IPS DF 19.7 (cell line): ENCODE measurements at places on chromosomes 5 and 9.

DNA sequence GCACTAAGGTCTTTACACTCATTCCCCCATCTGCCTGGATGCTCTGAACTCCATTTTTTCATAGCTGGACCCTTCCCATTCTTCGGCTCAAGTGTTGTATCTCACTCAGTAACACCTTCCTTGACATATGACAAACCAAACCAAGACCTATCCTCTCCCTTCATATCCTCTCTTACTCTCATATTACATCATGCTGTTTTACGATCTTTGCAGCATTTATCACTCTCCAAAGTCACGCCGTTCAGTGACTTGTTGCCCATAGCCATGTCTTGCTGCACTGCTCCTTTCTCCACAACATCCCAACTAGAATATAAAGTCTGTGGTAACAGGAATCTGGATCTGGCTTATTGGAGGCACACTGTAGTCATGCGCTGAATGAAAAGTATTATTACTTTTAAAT is 923.6 kb upstream of the DMAC1 start:
- no peak for DNase-seq

DNA sequence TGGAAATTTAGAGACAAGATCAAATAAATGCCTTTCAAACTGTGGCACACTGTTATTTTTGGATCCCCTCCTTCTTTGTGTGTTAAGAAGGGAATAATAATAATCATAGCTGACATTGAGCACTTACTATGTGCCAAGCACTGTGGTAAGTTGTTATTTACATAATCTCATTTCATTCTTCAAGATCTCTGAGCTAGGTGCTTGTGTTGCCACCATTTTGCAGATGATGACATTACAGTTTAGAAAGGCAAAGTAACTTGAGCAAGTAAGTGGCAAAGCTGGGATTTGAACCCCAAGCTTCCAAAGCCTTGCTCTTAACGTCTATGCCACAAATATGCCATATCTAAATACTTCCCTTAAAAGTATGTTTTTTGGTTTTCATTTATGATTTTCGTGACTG is 121.8 kb upstream of the TMEM161B start:
- DNase-seq: no peak

DNA sequence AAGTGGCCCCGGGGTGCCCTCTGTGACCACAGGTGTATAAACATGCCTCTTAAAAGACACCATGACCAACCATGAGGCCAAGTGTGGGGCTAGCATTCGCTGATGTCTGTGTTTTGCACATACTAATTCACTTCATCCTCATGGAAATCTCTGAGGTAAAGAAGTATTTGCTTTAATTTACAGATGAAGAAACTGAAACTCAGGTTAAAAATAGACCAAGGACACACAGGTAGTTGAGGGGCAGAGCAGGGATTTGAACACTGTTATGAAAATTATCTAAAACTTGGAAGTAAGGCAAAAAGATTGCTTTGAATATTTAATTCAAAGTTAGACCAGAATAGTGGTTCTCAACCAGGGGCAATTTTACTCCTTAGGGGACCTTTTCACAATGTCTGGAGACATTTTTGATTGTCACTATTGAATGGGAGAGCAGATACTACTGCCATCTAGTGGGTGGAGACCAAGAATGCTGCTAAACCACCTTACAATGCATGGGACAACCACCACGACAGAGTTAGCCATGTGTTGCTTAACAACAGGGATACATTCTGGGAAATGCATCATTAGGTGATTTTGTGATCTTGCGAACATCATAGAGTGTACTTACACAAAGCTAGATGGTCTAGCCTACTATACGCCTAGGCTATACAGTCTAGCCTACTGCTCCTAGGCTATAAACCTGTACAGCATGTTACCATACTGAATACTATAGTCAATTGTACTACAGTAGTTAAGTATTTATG is 8.0 kb upstream of the FXN start:
- peak; percentile 54 for DNase-seq

GRCh38 chr5:81854915-81855314 is 104.0 kb upstream of the SSBP2 start:
- DNase-seq: no peak

GRCh38 chr9:91433180-91433579 is 9.5 kb upstream of the NFIL3 start:
- DNase-seq: no peak

GRCh38 chr5:147415651-147416050 is 94.2 kb downstream of the DPYSL3 start:
- DNase-seq: no peak

- no peak for DNase-seq
Measured at GRCh38 chr9:126521976-126522590, 91.6 kb upstream of the LMX1B start.

DNA sequence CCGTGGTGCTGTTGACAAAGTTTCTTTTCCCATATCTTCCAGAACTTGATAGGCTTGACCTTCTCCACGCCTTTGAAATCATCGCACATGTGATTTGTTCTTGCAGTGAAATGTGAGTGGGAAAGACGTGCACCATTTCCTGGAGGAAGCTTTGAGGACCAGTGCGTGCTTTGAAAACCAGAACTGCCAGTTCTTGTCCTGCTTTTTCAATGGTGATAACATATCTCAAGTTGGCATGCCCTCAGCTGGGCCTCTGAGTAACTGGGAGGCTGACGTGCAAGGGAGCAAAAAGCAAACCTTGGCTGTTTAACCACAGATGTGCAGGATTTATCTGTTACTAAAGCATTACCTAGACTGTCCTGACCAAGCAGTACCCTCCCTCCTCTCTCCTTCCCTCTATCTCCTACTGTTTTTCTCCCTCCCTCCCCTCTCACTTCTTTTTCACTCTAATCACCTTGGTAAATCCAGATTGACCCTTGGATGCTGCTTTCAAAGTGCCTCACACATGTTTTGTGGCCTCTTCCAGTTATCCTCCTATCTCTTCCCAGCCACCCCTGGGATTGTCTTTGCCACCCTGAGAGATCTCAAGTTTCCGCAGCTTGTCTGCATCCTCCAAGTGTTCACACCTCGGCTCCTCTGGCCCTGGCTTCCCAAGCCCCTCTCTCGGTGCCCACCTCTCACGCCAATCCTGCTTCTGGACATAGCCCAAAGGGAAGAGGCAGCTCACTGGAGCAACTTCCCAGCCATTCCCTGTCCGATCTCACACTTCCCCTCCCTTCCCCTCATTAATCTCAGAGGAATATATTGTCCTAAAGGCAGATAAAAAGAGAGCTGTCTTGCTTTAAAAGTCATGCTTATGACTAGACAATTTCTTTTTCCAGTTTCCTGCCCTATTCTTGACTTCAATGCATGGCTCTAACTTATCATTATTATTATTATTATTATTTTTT is 198.3 kb downstream of the ERCC6L2 start:
- DNase-seq: no peak

GRCh38 chr9:115404311-115404710 is 286.4 kb upstream of the TNC start:
- no peak for DNase-seq

GRCh38 chr5:126720369-126720768 is 56.6 kb upstream of the LMNB1 start:
- DNase-seq: no peak

- DNase-seq: no peak
Measured at GRCh38 chr5:140576776-140577201, 12.2 kb downstream of the SLC35A4 start.

DNA sequence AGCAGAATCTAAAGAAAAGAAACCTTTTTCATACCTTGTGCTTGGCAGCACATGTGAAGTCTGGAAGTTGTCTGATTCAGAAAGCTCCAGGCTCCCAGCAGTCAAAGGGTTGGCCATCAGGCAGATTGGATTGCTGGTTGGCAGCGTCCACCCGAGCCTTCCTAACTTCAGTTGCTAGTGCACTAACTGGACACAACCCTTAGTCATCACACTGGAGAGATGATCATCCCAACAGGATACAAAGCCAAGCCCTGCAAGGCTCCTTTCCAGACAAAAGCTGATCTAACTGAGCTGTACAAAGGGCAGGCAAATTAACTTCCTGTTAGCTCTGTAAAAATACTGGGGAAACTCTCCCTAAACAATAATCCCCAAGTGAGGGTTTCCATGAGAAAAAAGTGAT is 185.6 kb downstream of the SNX18 start:
- no peak for DNase-seq

- DNase-seq: no peak
Measured at GRCh38 chr9:20863945-20864344, 167.5 kb downstream of the HACD4 start.

DNA sequence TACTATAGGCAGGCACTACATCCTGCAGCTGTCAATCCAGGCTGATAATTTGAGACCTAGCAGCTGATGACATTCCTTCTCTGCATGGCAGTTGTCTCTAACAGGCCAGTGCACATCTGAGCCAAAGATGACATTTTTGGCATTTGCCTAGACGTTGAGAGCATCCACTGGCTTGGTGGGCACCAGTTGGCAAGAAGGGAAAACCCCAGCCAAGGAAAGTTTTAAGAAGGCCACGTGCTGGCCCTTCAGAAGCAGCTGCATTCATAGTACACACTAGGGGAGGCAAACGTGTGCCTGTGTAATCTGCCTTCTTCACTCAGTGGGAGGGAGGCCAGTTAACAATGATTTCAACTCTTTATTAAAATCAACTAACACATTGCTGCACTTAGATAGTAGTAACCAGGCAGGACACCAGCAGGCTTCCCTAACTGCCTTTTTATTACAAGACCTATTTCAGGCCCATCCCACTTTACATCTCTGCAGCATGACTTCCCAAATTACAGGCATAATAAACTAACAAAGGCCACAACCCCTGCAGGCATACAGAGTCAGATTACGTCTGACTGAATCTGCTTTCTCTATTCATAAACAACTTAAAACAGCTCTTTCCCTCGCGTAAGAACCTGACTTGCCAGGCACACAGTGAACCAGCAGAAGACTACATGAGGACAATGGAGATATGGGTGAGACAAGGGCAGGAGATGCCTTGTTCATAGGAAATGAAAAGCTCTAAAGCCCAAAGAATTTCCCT is 576.3 kb downstream of the PDE4D start:
- DNase-seq: no peak

- no peak for DNase-seq
Measured at GRCh38 chr9:136631038-136632000, 31.4 kb upstream of the EGFL7 start.

DNA sequence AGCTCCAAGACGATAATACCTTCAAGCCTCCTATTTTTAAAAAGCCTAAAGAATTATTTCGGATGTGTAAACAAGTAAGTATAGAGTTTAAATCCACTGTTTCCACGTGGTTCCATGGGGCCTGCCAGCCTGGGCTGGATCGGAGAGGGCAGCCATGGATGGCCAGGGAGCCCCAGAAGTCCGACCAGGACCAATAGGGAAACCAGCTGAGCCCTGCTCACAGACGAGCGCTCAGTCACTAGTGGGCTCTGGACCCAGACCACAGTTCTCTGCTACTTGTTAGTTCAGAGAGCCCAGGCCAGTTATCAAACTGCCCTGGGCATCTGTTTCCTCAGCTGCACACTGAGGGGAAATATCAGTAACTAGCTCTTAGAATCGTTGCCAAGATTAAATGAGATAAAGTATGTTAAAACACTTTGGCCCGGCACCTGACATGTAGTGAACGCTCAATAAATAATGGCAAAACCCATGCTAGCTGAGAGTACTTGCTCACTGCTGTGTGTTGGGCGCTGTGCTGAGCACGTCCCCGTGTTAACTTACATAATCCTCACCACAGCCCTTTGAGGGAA is 124.8 kb downstream of the RGS3 start:
- no peak for DNase-seq

DNA sequence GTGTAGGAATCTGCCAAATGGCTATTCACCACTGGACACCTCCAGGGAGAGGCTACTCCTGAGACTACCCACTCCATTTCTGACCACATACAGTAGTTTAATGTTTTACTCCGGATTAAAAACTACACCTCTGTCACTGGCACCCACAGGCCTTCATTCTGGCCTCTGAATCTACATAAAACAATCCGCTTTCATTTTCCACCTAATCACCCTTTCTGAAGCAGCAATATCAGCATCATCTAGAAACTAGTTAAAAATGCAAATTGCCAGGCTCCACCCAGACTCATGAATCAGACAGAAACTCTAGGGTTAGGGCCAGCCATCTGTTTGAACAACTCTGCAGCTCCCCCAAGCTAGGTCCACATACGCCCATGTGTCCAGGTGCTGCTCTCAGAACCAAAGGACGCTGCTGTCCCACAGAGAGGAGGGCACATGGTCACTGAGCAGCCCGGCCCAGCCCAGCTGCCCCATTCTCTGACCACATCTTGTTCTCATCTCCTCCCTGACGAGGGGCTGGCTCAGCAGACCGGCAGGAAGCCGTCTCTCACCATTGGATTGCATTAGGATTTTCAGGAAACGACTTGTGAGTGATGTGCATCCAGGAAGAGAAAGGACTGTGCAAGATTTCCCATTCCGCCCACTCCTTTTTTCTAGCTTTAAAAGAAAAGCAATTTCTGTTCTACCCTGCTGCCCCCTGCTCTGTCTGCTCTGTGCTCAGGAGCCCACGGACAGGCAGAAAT is 34.7 kb downstream of the ADAM19 start:
- DNase-seq: no peak

DNA sequence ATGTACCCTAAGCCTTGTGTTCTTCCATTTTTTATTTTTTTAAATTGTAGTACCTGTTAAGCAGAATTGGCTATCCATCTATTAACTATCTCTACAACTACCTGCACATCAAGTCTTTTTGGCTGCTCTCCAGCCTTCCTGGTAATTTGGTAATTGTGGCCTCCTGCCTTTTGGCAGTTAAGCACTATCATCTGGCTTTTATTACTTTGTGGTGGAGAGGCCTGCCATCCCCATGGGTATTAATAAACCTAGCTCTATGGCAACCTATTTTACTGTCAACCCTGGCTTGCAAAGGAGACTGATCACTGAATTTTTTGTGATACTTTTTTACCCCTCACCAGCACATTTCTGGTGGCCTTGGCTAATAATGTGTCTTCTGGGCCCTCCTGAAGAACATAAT is 20.5 kb downstream of the SELENOP start:
- DNase-seq: no peak

DNA sequence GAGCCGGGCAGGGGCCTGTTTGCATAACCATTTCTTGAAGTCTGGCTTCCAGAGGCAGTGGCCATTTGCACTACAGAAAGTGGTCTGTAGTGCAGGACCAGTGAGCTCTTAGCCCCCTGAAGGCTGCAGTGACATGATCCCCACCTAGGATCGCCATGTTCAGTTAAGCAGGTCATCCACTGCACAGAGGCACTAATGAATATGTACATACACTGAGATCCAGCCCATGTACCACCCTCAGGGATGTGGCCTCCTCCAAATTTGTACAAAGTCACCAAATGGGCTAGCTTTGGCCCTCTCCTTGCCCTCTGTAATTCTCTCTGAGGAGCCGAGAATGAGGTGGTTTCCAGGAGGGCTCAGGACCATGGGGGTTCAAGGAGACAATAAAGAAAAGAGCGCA is 8.3 kb upstream of the SUSD3 start:
- no peak for DNase-seq

GRCh38 chr9:112546149-112547012 is 59.8 kb downstream of the KIAA1958 start:
- DNase-seq: no peak

- DNase-seq: no peak
Measured at GRCh38 chr5:137236849-137237507, 262.1 kb downstream of the SPOCK1 start.

- DNase-seq: no peak
Measured at GRCh38 chr5:135491552-135492318, 39.6 kb upstream of the TIFAB start.

- DNase-seq: no peak
Measured at GRCh38 chr9:98783518-98784226, 12.7 kb downstream of the ANKS6 start.
